ENCODE measurements at places on chromosomes 7 and 10.

DNA sequence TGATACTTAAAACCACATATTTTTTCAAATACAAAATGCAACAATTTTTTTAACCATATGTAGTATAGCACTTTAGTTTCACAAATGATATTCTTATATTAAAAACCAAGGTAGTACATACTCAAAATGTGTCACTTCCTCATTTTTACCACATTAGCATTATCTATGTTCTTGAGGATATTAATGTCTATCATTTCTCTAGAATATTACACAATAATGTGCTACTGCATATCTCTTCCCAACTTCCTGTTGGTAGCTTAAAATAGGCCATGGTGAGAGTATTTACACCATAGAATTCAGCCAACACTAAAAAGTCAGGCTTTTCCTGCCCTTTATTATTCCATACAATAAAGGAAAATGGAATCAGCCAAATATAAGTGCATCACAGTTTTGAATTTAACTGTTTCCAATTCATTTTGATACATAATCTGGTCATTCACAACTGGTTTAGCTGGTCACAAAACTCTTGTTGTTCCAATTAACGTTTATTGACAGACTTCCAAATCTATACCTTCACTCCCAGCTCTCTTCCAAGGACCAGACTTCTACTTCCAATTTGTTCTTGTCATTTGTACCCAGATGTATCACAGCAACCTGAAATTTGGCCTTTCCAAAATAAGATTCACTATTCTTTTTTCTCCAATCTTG, 20.0 kb upstream of the LRRC17 start:
- no peak for DNase-seq

DNA sequence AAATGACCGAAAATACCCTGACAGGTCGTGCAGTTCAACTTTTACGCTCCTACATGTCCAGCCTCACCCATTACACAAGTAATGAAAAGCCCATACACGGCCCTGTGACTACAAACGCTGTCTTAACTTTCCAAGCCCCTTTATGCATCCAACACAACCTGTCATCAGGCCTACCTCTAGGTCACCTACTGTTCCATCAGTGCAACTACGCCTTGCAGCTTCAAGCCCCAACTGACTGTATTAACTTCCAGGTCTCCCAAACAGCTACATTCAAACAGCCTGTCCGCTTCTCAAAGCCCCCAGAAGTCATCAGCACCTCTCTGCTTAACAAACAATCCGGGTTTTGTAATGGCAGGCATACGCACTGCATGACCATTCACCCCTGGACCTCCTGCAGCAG, 19.2 kb downstream of the ZNF107 start:
- DNase-seq = no peak

DNA sequence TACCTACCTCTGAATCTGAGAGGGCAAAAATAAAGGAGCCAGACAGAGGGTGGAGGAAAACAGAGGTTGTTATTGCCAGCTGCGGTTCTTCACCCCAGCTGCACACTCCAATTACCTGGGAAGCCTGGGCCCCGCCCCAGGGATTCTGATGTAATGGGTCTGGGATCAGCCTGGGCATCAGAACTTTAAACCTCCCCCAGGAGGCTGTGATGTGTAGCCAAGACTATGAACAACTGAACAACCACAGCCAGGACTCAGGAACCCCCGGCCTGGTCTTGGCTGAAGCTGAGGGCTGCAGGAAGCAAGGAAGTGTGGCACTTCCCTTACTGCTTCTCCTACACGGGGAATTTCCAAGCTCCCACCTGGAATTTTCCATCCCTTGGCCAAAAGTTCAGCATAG, 89.3 kb downstream of the HIP1 start:
- peak; percentile 52 for DNase-seq

DNA sequence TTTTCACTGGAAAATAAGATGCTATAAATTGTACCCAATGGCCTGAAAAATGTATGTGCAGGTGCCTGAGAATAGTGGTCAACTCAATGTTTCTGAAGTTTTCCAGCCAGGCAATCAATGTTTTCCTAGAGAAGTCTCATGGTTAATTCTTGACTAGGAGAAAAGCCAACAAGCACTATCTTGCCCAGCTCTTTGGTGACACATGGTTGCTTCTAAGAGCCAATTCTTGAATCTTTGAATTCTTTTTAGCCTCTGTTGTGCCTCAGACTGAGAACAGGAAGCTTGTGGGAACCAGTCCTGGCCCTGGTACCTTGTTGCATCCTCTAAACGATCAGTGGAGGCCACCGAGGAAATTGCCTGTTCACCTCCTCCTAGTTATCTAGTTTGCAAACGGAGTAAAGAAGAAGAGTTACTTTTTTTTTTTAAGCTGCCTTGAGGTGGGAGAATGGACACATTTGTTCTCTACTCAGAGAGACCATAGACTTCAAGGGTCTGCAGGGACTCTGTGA, 144.0 kb upstream of the MKLN1 start:
- no peak for DNase-seq

DNA sequence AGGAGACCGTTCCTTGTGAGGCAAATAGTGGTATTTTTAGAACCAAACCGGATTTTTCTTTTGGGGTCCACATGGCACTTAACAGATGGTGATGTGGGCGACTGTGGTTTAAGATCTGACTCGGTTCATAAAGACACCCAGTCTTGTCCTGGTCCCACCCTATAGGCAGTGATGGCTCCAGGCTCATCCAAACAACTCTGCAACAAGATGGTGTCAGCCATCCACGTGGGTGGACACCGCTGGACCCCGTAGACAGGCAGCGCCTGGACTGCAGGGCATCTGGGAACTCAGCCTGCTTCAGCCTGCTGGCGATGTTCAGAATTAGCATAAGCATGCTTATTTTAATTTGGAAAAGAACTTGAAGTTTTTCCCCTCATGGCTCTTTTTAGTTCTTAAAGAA, 258.4 kb upstream of the FZD1 start:
- DNase-seq = no peak

DNA sequence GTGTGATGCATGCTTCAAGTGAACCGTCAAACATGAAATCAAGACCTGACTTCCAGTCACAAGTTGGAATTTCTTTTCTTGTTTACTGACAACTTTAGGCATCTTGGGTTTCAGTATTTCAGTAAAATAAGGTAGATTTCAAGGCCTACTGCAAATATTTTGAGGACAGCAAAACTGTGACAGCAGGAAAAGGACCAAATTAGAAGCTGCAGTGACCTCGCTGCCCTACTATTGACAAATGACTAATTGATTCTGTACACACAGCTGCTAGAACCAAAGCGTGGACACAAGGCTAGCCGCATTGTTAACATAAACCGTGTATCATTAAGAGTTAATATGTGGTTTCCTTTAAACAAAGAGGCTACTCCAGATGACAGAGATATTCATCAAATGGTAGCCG, 105.7 kb upstream of the SEC61G start:
- no peak for DNase-seq

DNA sequence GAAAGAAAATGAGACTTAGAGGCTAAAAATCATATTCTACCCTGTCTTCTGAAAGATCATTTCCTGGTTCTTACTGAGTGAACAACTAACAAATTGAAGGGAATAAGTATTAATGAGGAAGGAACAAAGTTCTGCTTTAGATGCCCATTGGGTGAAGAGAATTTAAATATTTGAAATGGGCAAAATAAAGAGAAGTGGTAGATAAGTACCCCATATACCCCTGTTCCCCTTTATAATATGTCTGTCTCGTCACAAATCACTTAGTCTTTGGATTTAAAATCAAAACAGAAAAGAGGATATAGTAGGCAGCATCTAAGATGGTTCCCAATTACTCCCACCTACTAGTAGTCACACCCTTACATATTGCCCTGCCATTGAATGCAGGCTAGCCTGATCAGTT, 13.2 kb downstream of the TES start:
- no peak for DNase-seq

DNA sequence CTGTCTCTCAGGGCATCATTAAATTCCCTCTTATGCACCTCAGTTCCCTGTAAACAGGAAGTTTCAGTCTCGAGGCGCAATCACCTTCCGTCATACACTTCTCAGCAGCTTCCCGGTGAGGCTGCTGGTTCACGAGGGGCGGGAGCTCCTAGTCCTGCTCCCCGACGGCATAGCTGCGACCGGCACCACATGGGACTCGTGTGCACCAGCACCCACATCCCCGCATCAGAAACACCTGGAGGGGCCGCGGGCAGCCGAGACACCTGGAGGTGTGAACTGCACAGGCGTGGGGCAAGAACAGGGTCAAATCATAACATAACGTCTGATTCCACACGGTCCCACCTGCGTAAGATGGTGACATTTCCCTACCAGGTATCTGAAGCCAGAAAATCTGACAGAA, 52.7 kb downstream of the DIP2C start:
- DNase-seq = no peak

DNA sequence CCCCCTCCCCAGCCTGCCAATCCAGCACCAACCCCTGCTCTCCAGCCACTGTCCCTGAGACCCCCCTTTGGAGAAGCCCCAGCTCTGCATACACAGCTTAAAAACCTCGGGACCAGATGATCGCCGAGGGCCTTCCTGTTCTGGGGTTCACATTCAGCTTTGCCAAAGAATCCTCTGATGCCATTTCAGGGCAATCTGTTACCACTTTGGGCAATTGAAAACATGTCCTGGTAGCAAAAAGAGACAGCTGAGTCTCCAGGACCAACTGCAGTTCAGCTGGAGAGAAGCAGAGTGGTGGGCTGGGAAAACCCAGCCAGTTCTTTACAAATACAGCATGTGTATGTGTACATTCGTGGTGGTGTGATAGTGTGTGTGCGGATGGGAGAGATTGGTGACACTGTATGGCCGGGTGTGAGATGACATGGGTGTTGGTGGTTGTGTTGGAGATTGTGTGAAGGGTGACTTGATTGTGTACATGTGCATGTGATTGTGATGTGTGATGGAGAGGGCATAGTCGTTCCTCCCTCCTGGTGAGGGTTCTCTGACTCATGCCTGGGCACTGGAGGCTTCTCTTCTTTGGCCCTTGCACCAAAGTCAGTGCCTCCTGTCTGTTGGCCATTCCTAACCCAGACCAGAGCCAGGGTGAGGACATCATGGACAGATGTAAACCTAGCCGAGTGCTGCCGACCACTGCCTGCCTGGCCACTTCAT, 48.5 kb upstream of the AQP1 start:
- no peak for DNase-seq

DNA sequence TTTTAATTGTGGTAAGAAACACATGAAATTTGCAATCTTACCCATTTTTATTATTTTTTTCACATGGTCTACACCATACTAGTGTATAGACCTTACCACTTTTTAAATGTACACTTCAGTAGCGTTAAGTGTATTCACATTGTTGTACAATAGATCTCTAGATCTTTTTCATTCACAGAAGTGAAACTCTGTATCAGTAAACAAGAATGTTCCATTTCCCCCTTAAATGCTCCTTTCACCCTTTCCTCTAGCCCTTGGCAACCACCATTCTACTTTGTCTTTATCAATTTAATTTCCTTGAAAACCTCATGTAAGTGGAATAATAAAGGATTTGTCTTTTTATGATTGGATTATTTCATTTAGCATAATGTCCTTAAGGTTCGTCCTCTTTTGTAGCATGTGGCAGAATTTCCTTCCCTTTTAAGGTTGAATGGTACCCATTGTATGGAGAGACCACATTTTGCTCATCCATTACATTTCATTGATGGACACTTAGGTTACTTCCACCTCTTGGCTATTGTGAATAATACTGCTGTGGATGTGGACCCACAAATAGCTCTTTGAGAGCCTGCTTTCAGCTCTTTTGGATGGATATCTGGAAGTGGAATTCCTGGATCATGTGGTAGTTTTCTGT, 45.7 kb downstream of the SNX10 start:
- no peak for DNase-seq

DNA sequence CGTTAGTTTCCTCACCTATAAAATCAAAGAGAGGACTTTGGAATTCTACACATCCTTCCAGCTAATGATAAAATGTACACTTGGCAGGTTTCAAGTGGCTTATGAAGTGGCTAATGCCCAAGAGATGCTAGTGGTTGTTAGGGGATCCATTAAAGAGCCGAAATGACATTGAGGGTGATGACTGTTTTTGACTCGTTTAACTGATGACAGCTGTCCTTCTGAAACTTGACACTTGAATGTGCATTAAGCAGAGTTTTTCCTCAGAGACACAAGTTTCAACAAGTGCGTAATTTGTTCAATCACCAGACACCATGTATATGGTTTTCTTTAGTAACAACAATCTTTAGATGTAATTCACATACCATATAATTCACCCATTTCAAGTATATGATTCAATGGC, 1.6 kb upstream of the PRF1 start:
- no peak for DNase-seq

- peak; percentile 21 for DNase-seq
Observed at GRCh38 chr10:130606001-130606405, 469.8 kb downstream of the GLRX3 start.

GRCh38 chr10:115918812-115919211, 354.2 kb downstream of the GFRA1 start:
- DNase-seq = no peak

DNA sequence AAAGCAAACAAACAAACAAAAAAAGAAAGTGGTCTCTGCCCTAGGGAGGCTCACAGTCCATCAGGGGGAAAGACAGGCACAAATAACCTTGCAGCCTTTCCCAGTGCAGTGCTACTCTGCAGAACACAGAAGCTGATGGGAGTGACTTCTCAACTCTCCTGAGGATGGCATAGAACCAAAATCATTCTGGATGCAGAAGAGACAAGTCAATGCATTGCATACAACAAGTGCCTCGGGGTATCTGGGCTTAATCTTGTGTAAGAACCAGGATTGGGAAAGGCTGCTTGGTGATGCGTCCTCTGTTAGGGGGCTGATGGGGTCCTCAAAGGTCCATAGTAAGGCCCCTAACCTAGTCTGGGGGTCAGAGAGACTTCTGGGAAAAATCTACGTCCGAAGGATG, 68.9 kb downstream of the NEURL1 start:
- no peak for DNase-seq

DNA sequence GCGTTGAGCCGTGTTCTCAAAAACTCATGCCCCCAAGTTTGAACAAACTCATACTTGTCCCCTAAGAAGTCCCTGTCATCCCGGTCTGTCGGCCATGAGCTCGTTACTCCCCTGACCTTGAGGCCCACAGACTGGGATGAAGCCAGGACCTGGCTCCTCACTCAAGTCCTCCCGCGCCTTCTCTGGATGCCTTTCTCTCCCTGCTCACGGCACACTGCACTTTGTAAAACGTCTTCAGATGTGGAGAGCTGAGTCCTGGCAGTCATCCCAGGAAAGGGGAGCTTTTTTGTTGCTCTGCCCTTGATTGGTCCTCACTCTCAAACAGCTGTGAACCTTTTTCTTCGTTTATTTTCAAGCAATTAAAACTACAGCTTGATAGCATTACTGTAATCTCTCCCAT, 110.8 kb downstream of the JAZF1 start:
- DNase-seq = peak; percentile 96

GRCh38 chr10:119867317-119867716, 5.3 kb downstream of the MCMBP start:
- DNase-seq = peak; percentile 32

Measured in muscle of leg (tissue), 16 donors.